ENCODE measurements at places on chromosomes 7 and 10. TPM values are rescaled to one million over a fixed set of nuclear protein-coding genes. Genes with fewer than 3 reads are reported as not detected.

- no peak overlapping the region for H3K4me3 ChIP-seq
- DNase-seq = no peak
- no peaks in the 10 kb centered on the region for H3K36me3 ChIP-seq
- no peaks in the 10 kb centered on the region for H3K4me1 ChIP-seq
- no peaks in the 10 kb centered on the region for H3K27me3 ChIP-seq
Measured at GRCh38 chr10:101367569-101368453, 13.8 kb downstream of the BTRC start.

- no peaks in the 10 kb centered on the region for H3K27me3 ChIP-seq
- peaks cover 25% of the 10 kb centered on the region for H3K4me1 ChIP-seq
- H3K4me3 ChIP-seq = peak overlapping the region; percentile 98
Measured at GRCh38 chr7:139104091-139104450, 5.4 kb downstream of the ZC3HAV1 start.

GRCh38 chr7:43764039-43764761 is 5.7 kb downstream of the BLVRA start:
- H3K4me1 ChIP-seq = peaks cover 34% of the 10 kb centered on the region
- H3K27ac ChIP-seq = peak overlapping the region; percentile 83
- DNase-seq = peak; percentile 91
- H3K36me3 ChIP-seq = no peaks in the 10 kb centered on the region

The GNA12 gene
- total RNA-seq = 47.2 TPM

DNA sequence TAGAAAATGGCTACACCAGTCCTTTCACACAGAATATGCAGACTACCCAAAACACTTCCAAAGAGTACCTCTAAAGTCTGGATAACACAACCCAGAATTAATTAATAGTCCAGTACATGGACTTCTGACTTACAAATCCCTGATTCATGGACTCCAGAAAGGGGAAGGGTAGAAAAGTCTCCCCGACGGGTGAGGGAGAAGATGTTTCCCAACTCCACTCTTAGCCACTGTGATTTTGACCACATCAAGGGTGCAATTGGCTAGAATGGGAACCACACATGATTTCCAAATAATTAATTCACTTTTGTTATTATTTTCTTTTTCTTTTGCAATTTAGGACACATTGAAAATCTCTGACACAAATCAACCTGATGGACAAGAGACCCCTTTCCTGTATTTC is 1.4 kb downstream of the TMEM130 start:
- no peak for DNase-seq
- H3K4me1 ChIP-seq = peaks cover 16% of the 10 kb centered on the region
- peaks cover 17% of the 10 kb centered on the region for H3K27me3 ChIP-seq
- no peaks in the 10 kb centered on the region for H3K36me3 ChIP-seq

The C10orf120 gene
- not detected for total RNA-seq

The KEL gene
- total RNA-seq = 0.87 TPM

GRCh38 chr7:148356303-148356702 is 234.3 kb upstream of the C7orf33 start:
- no peak overlapping the region for H3K4me3 ChIP-seq
- H3K27ac ChIP-seq = no peak overlapping the region
- H3K4me1 ChIP-seq = no peaks in the 10 kb centered on the region
- no peaks in the 10 kb centered on the region for H3K36me3 ChIP-seq

DNA sequence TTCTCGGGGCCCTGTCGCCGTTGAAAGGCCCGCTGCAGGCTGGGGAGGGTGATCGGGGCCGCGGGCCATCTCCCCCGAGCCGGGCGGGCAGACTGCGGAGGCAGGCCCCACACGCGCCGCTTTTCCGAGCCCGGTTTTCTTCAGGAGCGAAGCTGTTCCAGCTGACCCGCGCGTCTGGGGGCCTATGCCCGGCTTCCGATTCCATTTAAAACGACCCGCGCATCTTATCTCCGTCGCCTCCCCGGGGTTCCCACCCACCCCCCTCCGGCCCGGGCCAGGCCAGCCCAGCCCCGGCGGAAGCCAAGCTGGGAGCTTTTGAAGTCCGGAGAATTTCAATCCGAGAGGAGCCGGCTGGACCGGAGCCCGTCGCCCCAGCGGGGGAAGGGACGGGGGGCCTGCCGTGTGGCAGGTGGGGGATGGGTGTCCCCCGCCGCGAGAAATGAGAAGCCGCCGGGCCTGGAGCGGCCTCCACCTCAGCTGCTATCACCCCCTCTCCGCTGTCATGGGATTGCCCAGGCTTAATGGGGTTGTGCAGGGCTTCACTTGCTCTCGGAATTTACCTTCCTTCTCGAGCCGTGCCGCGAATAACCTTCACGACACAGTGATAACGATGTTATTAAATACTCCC is 3.1 kb upstream of the EVX1 start:
- H3K27me3 ChIP-seq = peaks cover 100% of the 10 kb centered on the region
- H3K4me3 ChIP-seq = no peak overlapping the region
- no peak overlapping the region for H3K27ac ChIP-seq
- DNase-seq = peak; percentile 61
- peaks cover 25% of the 10 kb centered on the region for H3K4me1 ChIP-seq
- no peaks in the 10 kb centered on the region for H3K36me3 ChIP-seq

All from upper lobe of right lung (tissue), 1 donor.